ENCODE measurements at places on chromosomes 5 and 9.

- no peak for DNase-seq
These were observed 6.5 kb downstream of the MCIDAS start for GRCh38 chr5:55220433-55221185.

DNA sequence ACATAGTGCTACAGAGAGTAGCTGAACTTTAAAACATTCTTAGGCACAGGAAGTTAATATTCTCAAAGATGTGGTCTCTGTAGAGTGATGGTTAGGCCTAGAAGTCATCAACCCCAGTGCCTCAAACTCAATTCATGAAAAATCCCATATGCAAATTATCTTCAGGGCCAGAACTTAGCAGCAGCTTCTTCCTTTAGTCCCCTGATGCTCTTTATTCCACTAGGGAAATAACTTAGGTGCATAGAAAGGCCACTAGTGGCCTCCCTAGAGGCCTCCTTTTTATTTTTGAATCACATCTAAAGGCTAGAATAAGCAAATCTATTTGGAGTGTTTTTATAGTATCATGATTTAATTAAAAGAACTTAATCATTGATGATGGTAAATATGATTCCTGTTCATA, 88.3 kb downstream of the GIN1 start:
- no peak for DNase-seq

DNA sequence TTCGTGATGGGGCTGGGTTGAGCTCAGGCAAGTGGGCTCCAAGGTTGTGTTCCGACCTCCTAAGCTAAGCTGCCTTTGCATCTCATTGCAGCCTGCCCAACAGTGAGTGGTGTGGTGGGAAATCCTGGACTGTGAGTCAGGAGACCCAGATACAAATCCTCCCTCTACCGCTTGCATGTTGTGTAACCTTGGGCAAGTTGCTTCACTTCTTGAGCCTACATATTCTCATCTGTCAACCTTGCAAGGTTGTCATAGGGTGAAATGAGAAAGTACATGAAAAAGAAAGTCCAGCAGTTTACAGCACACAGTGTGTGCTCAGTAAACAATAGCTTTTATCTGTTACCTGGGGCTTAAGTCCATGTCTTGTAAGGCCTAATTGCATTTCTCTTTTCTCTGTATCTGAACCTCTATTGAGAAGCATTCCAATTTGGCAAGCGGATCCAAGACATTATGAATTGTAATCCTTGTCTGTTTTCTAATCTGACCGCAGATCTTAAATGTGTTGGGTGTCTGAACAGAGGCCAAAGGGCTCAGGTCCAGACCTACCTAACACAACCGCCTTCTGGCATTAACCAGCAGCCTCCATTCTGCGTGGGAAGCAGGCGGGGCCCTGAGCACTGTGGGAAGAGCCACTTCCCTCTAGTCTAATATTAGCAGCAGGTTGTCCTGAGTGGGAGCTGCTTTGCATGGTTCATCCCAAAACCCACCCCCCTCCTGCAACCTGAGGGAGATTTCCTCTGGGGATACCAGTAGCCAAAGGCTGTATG, 1.8 kb upstream of the GALNT12 start:
- no peak for DNase-seq

DNA sequence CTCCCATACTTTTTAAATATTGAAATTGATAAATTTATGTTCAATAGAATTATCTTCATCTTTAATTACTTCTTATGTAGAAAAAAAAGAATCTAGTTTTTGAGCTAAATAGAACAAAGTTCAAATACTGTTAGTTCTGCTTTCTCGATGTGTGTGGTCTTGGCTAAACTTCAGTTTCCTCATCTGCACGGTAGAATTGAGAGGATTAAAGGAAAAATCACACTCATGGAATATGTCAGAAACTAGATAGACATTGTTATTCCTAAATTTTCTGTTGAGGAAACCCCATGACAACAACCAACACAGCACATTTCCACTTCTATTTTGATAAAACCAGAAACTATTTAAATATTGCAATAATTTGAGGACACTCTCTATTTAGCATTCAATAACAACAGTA, 100.3 kb downstream of the MUSK start:
- no peak for DNase-seq
